Smooth muscle cell of the umbilical artery (primary cell): ENCODE measurements at places on chromosomes 3 and 15. TPM values are rescaled to one million over a fixed set of nuclear protein-coding genes. Genes with fewer than 3 reads are reported as not detected.

Gene NR1I2
- 0.14 TPM in 1 of 2 replicates, not detected in the other for total RNA-seq

Gene C3orf22
- total RNA-seq, result not detected in 2 replicates

Gene ADAMTS17
- 0.30 and 0.37 TPM in 2 replicates for total RNA-seq

Gene INKA1
- 3.4 and 3.9 TPM in 2 replicates for total RNA-seq

Gene SPINK8
- total RNA-seq, result not detected in 2 replicates

Gene CAND2
- total RNA-seq, result 3.2 and 4.5 TPM in 2 replicates

Gene WDR72
- total RNA-seq, result not detected in 2 replicates

Gene GRM7
- not detected in 2 replicates for total RNA-seq

Gene ROPN1
- not detected in 2 replicates for total RNA-seq

Gene CAPN3
- total RNA-seq, result 0.74 and 4.2 TPM in 2 replicates

Gene UNC13C
- total RNA-seq, result not detected in 2 replicates

Gene ZNF660
- 2.2 and 4.2 TPM in 2 replicates for total RNA-seq

Gene CD96
- total RNA-seq, result 0.05 TPM in 1 of 2 replicates, not detected in the other

Gene SSUH2
- total RNA-seq, result 0.05 TPM in 1 of 2 replicates, not detected in the other

Gene MTFMT
- total RNA-seq, result 17.2 and 21.0 TPM in 2 replicates

Gene CNTN3
- total RNA-seq, result 0.97 and 1.2 TPM in 2 replicates

Gene SH2D7
- total RNA-seq, result not detected in 2 replicates

Gene DNAH12
- 0.37 and 0.59 TPM in 2 replicates for total RNA-seq

Gene FBXL22
- total RNA-seq, result 0.59 and 0.69 TPM in 2 replicates

Gene NEO1
- total RNA-seq, result 88.6 and 109 TPM in 2 replicates

Gene POLQ
- total RNA-seq, result 0.59 and 5.7 TPM in 2 replicates

Gene CPLX3
- not detected in 2 replicates for total RNA-seq

Gene CGNL1
- 0.65 and 1.2 TPM in 2 replicates for total RNA-seq

Gene MOBP
- total RNA-seq, result not detected in 2 replicates

Gene THPO
- not detected in 2 replicates for total RNA-seq

Gene MYRIP
- 0.05 TPM in 1 of 2 replicates, not detected in the other for total RNA-seq

Gene BMF
- total RNA-seq, result 0.14 and 1.8 TPM in 2 replicates

Gene CLDN16
- under 0.01 and 0.23 TPM in 2 replicates for total RNA-seq

Gene NFKBIZ
- total RNA-seq, result 71.6 and 129 TPM in 2 replicates

Gene FEZF2
- not detected in 2 replicates for total RNA-seq

Gene SIDT1
- total RNA-seq, result not detected in 2 replicates

Gene CASR
- total RNA-seq, result not detected in 2 replicates

Gene MRPS22
- total RNA-seq, result 70.3 and 76.9 TPM in 2 replicates

Gene ISLR2
- total RNA-seq, result 0.60 TPM in 1 of 2 replicates, not detected in the other

Gene GRIP2
- under 0.01 and 0.09 TPM in 2 replicates for total RNA-seq

Gene ITIH4
- total RNA-seq, result 1.2 and 1.3 TPM in 2 replicates

Gene HDGFL3
- total RNA-seq, result 58.5 and 114 TPM in 2 replicates

Gene CCK
- total RNA-seq, result 0.55 TPM in 1 of 2 replicates, not detected in the other

Gene FBXL2
- 14.8 and 18.0 TPM in 2 replicates for total RNA-seq

Gene SLC28A2
- not detected in 2 replicates for total RNA-seq

Gene GOLGA6L7
- total RNA-seq, result not detected in 2 replicates

Gene TGFBR2
- 79.6 and 109 TPM in 2 replicates for total RNA-seq

Gene CLDN11
- 175 and 630 TPM in 2 replicates for total RNA-seq

Gene FEM1B
- total RNA-seq, result 35.3 and 47.7 TPM in 2 replicates

Gene CPA3
- total RNA-seq, result not detected in 2 replicates

Gene BCL2A1
- total RNA-seq, result 2.1 and 2.2 TPM in 2 replicates
